ENCODE measurements at places on chromosomes 7 and 10.

- DNase-seq = no peak
Measured at GRCh38 chr7:6453734-6454133, 6.0 kb upstream of the DAGLB start.

- no peak for DNase-seq
Measured at GRCh38 chr7:147170341-147171012, 1053.9 kb downstream of the CNTNAP2 start.

DNA sequence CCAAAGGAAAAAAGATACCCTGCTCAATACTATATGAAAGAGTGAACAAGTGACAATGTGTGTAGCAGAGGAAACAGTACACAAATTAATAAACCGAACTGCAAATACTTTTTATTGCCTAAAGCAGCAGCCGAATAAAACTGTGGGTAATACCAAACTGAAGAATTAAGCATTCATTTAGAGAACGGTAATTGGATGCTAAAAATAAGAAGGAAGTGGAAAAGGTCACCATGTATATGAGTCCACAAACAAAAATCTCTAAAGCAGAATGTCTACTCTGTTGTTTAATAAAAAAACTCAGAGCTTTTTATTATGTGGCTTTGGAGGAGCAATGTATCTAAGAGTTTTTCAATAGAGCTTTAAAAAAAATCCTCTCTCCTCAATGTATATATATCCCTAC lies 87.9 kb downstream of the ETV1 start:
- DNase-seq = no peak

DNA sequence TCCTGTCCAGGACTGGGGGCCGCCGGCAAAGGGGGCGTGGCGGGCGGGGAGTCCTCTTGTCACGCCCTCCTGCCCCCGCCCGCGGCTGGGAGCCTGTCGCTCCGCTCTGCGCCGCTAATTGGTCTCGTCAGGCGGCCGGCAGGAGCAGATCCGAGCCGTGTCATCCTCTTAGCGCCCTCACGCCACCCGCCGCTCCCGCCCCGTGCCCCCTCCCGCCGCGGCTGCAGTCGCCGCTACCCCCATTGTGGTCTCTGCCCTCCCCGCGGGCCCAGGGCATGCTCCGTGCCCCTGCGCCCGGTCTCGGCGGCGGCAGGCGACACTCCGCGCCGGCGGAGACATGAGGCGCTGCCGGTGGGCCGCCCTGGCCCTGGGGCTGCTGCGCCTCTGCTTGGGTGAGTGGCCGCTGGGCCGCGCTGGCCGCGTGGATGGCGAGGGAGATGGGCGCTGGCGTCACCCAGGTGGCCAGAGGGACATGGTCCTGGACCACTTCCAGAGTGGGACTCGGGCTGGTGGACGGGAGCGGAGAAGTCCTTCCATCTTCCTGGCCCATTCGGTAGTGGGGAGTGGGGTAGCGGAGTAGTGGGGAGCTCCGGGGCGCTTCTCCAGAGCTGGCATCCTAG lies at the start of gene CDHR1:
Gene CDHR1, plus strand, starts transcription at position 114 of the 620 bp plus-strand sequence. Its CDS starts 224 bp downstream, at position 338.
- DNase-seq = peak; percentile 21

GRCh38 chr10:63681993-63682697 lies 160.9 kb downstream of the REEP3 start:
- DNase-seq = no peak

All from stimulated activated CD8-positive, alpha-beta memory T cell treated with anti-CD3 and anti-CD28 coated beads, Interleukin-7, amount 100 ng/mL, for 1 hour (primary cell).